ENCODE measurements at places on chromosomes 3 and 15.

GRCh38 chr3:21668012-21668411 lies 83.0 kb downstream of the ZNF385D start:
- no peak for DNase-seq

GRCh38 chr3:123653221-123653682 lies 68.4 kb upstream of the HACD2 start:
- DNase-seq: peak; percentile 70

- DNase-seq: no peak
These were observed 592.5 kb downstream of the MECOM start for GRCh38 chr3:169071003-169071402.

DNA sequence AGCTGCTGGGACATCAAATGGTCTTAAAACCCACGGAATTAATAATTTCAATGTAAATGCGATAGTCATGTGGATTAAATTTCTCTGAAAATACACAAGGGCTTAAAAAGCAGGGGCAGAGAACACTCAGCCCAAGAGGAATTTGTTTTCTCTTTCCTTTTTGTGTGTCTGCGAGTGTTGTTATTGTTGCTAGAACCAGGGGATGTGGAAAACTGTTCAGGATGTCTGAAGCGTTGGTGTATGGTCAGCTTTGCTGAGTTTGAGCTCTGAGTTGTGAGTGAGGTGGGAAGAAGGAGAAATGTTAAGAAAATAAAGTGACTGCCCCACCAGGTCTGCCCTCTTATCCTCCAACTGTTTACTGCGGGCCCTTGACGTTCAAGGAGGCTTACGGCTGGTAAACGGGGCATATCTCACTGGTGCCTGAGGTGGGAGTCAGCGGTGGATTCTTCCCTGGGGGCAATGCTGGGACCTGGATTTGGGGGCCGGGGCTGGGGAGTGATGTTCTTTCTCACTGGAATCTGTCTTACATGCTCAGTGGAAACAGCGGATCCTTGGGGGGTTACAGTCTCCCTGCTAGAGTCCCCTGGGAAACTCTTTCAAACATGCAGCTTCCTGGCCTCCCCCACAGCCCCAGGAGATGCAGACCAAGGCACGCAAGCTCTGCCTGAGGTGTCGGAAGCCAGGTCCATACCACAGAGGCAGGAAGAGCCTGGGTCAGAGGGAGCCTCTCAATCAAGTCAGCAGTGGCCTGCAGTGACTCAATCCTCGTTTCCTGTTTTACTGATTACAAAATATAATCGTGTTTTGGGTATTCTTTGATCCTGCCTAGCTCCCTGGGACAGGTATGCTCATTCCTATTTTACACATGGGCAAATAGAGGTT lies 41.8 kb downstream of the ITGA11 start:
- peak; percentile 81 for DNase-seq

DNA sequence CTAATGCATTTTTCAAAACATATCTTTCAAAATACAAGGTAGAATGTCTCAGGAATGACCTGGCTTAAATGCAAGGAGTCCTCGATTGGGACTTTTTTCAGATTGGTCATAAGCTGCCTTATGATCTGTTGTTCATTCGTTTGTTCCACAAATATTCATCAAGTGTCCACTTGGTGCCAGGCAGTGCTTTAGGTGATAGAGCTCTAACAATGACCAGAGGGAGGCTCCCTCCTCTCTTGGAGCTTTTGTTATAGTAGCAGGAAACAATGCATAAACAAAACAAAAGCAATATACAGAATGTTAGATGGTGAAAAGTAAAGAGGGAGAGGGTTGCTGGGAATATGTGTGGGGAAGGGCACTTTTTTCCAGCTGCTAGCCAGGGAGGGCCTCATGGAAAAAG lies 156.1 kb downstream of the MCTP2 start:
- DNase-seq: no peak

GRCh38 chr3:11629716-11630115 lies 14.0 kb downstream of the VGLL4 start:
- peak; percentile 38 for DNase-seq

GRCh38 chr3:13006216-13006990 lies 66.8 kb downstream of the IQSEC1 start:
- DNase-seq: no peak

- no peak for DNase-seq
These were observed 436.8 kb upstream of the CNTN4 start for GRCh38 chr3:1661839-1662238.

DNA sequence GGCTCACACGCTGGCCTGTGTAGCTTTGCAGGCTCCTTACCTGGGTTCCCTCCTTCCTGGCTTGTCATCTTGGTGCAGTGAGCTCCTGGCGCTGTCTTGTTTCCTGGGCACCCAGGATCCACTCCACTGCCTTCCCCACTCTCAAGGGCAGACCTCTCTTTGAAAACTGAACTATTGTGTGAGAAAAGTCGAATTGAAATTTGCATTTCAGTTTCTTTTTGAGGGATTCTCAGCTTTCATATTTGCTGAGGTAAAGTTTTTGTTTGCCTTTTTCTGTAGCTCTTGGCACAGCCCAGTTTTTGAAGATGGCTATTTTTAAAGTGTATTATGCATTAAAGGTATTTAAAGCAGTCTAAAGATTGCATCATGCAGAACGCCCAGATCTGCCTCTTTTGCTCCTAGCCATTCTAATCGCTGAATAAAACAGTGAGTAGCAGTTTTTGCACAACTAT lies 70.1 kb downstream of the CCK start:
- no peak for DNase-seq

GRCh38 chr15:94670438-94671034 lies 439.2 kb downstream of the MCTP2 start:
- DNase-seq: peak; percentile 33

GRCh38 chr3:168024537-168024941 lies 71.2 kb downstream of the GOLIM4 start:
- DNase-seq: no peak

GRCh38 chr3:56119575-56120349 lies 348.5 kb downstream of the ERC2 start:
- no peak for DNase-seq

DNA sequence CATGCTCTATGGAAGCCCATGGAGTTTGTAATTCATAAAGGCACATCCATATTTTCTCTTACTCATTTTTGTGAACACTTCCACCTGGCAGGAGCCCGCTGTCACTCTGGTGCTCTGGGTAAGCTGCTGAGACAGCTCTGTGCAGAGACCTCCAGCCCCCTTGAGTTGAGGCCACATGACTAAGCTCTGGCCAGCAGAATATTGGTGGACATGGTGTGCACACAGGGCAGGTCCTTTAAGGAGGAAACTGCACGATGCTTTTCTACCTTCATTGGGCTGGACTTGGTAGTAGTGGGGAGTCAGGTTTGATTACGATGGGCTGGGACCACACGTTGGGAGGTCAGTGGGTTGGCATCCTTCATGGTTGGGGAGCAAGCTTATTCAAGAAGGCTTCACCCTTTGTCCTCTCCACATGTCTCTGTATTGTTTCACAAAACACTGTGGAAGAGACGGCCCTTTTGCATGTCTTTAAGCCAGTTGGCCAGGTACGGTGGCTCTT lies 29.0 kb downstream of the CCNB2 start:
- no peak for DNase-seq
